Activated T-helper 1 cell treated with Interleukin-2 at 50 U/mL for 16 hours (primary cell): ENCODE measurements at places on chromosomes 4 and X.

DNA sequence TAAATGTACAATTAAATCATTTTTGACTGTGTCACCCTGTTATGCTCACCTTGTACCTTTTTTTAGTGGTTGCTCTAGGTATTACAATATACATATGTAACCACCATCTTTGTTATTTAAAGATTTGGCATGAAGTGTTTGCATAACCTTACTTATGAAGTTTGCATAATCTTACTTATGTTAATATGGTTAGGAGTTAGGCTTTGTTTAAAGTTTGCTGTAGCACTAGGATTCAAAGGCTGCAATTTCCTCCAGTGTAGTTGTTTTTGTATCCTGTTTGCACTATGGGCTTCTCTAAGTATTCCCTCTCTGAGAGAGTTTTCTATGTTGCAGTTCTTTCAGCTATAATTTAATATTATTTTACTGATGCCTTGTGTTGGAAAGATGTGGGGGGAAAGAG is 15.0 kb upstream of the GSPT2 start:
- DNase-seq: no peak

- no peak for DNase-seq
These were observed 166.9 kb upstream of the PCDH10 start for GRCh38 chr4:132982151-132982550.

GRCh38 chrX:153539171-153539978 is 21.9 kb downstream of the ATP2B3 start:
- DNase-seq: peak; percentile 33

DNA sequence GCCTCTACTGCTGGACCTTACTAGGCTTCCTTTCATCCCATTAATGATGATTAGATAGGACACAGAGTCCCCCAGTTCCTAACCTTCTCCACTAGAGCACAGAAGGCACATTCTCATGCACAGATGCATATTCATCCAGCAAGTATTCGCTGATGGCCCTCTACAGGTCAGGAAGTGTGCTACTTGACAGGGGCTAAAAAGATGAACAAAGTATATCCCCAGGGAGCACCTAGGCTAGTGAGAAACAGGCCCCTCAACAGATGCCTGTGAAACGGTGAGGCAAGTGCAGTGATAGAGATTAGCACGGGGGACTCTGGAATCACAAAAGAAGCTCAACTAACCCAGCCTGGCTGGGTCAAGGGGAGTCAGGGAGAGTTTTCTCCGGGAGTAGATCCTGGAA is 95.8 kb downstream of the MGST2 start:
- no peak for DNase-seq

GRCh38 chr4:101346351-101347266 is 717 bp downstream of the PPP3CA start:
- peak; percentile 44 for DNase-seq

GRCh38 chr4:94678896-94679295 is 78.9 kb upstream of the BMPR1B start:
- no peak for DNase-seq

GRCh38 chrX:340121-340520 is 21.5 kb upstream of the GTPBP6 start:
- no peak for DNase-seq

- DNase-seq: no peak
These were observed at the start of gene NXF3 for GRCh38 chrX:103092942-103093341. Gene NXF3, minus strand, starts transcription at chrX:103093143. Its CDS starts 120 bp downstream, at chrX:103093023.

DNA sequence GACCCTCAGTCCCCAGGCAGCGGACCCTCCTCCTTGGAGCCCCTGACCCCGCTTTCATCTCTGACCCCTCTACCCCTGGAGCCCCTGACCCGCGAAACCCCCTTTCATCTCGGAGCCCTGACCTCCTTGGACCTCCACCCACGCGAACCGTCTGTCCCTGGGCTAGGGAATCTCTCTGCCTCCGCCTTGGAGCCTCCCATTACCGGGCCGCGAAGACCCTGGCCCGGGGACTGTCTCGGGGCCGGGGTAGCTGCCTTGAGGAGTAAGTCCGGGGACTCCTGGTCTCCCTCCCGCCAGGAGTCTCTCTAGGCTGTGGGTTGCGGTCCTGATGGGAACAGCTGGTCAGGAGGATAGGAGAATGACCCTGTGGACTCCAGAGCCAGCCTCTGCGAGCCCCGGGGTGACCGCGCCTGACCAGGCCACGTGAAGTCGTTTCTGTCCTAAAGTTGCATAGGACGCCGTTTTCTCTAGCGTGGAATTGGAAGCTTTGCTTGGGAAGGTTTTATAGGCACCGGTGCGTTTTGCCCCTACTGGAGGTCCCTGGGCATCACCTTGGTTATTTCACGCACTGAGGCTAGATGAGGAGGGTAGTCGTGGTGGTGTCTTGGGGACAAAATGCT is 824 bp downstream of the TBC1D14 start:
- no peak for DNase-seq

DNA sequence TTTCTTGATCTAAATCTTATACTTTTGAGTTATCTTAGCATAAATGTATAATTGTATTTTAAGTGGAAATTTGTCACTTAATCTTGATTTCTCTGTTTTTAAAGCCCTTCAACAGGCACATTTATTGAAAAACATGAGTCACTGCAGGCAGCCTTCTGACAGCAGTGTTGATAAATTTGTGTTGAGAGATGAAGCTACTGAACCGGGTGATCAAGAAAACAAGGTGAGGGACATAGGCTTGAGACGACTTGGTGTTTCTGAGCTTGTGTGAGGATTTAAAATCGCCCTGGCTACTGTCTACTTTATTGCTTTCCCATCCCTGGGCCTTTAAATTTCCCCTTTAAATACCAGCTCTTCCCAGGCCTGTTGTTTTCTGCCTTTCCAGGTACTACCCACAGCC is 55.7 kb downstream of the HTT start:
- DNase-seq: no peak

- no peak for DNase-seq
These were observed 74.6 kb upstream of the STOX2 start for GRCh38 chr4:183830438-183830985.

DNA sequence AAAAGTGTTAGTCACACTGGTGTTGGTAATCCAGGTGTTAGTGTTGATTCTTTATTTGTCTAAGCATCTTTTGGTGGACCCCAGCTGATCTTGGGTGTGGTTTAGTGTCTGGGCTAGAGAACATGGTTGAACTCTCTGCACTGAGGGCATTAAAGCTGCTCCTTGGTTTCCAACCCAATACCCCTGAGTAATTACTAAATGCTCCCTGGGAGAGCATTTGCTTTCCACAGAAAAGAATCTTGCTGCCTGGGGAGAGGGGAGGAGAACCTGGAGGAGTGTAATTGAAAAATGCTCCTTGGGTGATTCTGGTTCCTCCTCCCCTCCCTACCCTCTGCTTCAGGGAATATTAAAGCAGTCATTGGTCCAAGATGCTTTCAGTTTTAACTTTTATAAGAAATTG is 3.1 kb downstream of the GUCY1B1 start:
- DNase-seq: no peak

- DNase-seq: no peak
These were observed 45.4 kb downstream of the RASL11B start for GRCh38 chr4:52907510-52907909.

- DNase-seq: no peak
These were observed 490.4 kb downstream of the CENPC start for GRCh38 chr4:67054896-67055295.

- no peak for DNase-seq
These were observed 71.9 kb downstream of the WDFY3 start for GRCh38 chr4:84894621-84895020.

DNA sequence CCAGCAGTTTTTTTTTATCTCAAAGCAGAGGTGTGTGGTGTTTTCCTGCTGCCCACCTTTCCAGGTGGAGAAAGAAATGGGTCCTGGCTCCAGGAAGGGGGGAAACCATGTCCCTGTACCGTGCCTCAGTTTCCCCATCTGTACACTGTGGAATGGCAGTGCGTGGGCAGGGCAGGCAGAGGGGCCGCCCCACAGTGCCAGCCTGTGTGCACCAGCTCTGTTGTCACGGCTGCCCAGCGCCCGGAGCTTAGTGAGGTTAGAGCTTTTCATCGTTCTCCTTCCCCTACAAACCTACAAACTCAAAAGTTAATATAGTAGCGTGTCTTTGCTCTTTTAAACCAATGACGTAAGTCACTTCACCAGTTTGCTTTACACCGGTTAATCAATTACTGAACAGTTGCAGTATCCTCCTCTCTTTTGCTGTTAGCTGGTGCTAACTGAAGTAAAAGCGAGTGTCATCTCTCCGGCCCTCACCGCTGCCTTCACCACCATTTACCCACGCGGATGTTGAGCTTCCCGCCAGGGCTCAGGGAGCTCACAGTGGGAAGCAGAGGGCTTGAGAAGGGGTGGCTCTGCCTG is 114.8 kb upstream of the ADRA2C start:
- DNase-seq: no peak

DNA sequence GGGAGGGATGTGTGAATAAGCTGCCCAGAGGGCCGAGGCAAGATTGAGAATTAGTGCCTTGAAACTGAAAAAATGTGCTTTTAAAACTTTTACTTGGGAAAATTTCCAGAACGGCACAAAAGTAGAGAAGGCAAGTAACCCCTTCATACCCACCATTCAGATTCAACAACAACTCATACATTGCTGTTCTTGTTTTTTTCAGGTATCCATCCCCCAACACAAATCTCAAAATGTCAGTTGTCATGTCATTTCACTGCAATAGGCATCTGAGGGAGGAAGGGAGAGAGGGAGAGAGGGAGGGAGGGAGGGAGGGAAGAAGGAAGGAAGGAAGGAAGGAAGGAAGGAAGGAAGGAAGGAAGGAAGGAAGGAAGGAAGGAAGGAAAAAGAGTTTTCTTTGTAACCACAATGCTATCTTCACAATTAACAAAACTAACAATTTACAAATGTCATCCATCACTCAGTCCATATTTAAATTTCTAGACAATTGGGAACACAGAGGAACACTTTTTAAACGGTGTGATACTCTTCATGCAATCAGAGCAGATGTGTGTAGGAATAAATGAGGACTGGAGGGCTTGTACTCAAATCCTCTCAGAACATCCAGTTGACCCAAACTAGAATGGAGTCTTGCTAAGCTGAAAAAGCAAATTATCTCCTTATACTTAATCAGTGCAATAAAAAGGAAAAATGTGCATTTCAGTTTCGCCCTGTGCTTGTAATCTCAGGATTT is 54.8 kb upstream of the ADGRG2 start:
- no peak for DNase-seq

GRCh38 chrX:29241809-29242208 is 654.6 kb downstream of the IL1RAPL1 start:
- DNase-seq: no peak

- no peak for DNase-seq
These were observed 17.6 kb upstream of the PJA1 start for GRCh38 chrX:69182818-69183380.

- no peak for DNase-seq
These were observed 689 bp upstream of the NHSL2 start for GRCh38 chrX:71909956-71910355.

DNA sequence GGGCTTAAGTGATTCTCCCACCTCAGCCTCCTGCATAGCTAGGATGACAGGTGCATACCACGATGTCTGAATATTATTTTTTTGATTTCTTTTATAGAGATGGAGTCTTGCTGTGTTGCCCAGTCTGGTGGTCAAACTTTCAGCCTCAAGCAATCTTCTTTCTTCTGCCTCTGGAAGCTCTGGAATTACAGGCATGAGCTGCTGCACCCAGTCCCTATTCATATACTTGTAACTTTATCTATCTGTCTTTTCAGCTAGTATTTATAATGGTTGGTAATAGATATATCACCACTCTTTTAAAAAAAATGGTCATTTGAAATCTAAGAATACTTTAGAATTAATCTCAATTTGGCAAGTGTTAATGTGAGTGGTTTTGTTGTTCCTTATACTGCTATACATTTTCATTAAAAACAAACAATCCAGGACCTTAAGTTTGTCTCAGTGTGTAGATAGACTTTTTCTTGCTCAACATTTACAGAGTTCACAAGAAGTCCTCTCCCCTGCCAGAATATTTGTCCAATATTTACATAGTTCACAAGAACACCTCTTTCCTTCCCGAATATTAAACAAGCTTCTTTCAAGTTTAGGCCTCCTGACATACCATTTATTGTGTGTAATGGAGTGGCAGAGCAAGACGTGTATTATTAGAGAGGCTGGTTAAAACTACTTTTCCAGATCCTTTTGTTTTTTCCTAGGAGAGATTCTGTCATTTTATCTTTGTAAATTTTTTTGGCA is 1197.4 kb upstream of the ADGRL3 start:
- DNase-seq: no peak

DNA sequence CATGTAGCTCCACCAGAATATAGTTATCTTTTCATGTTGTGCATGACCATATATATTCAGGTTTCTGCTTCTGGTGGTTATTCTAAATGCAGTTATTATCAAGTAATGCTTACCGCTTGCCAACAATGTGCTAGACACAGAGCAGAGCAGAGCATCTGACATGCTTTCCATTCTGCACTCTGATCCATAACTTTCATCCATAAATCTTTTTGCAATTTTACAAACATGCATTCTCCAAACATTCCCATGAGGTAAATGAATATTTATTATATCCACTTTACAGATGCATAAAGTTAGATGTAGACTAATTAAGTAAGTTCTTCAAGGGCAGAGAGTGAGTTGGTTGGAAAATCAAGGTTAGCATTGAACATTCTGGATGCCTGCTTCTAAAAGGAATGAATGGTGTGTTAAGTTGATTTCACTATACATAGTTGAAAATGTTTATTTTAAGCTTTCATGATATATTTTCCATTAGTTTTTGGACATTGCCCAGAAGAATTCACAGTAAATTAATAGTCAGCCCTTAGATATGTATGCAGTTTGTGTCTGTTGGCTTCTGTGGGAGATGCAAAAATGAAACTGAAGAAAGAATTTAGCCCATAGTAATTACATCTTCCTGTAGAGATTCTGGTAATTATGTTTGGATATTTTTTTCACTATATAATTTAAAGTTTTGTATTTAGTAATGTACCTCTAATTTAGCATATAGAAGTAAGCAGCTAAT is 867.8 kb downstream of the CCSER1 start:
- DNase-seq: no peak

DNA sequence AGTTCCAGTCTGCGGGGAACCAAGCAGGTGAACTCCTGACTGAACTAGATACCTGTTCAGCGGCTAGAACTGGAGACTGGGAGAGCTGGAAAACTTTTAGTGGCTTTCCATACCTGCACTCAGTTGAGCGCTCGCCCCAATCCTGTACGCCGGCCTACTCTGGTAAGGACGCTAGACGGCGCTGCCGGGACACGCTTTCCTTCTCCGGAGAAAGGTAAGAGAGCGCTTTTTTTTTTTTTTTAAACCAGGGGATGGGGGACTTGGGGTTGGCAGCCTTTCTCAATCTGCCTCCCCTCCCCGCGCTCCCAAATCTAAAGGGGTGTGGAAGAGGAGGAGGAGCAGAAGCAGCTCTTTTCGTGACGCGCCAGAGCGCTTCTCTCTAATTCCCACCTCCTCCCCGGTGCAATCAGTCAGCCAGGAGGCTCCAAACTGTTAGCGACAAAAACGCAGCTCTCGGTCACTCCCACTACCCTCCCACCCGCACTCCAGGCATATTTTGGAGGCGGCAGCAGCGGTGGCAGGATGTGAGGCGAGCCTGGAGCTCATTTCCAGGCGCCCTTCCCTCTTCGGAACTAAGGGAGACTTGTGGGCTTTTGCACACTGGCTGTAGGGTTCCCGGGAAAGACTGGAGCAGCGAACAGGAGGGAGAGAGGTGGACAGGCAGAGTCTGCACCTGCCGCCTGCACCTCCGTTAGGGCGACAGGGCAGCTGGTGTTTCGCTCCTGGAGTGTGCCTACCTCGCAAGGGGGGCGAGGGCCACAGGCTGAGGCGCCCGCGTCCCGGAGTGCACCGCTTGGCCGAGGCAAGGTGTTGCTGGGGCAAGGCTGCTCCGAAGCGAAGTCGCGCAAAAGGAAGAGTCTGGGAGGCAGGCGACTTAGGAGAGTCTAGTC is at the start of gene IL1RAPL2:
Gene IL1RAPL2 (plus strand): TSS at position 409 of the 890 bp plus-strand sequence.
- DNase-seq: no peak
